Activated CD8-positive, alpha-beta memory T cell treated with anti-CD3 and anti-CD28 coated beads for 1 hour (primary cell): ENCODE measurements at places on chromosomes 1 and 21.

DNA sequence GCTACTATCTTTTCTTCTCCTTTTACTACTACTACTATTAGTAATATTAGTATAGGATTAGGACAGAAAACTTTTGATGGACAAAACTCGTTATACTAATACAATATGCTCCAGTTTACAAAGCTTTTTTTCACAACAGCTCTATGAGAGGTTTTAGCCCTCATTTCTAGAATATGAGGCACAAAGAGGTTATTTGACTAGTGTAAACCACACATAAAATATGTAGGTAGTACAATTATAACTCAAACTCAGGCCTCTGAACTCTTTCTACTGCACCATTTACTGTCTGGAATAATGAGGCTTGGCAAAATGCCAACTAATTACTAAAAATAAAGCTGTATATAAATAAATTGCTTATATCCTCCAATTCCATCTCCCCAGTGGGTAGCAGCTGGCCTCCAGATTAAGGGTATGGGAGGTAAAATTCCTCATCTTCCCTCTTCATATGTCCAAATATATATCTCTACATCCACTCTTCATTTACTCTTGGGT lies 99.9 kb downstream of the LYST start:
- no peak for DNase-seq

GRCh38 chr1:225428068-225428880 lies 436 bp upstream of the LBR start:
- peak; percentile 66 for DNase-seq

DNA sequence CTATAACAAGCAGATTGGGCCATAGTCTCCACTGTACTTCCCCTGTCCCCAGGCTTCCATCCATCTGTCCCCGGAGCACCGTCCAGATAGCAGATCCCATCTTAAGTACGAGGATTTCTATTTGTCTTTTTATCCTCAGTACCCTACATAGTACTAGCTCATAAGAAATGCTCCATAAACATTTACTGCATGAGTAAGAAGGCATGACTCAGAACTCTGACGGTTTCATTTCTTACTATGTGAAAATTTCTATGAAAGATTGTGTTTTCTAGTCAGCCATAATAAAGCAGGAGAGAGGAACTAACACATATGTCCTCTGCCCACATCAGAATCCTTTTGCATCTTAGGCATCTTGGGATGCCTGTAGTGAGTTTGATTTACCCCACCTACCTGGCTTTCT lies 49.5 kb downstream of the CHD1L start:
- no peak for DNase-seq

DNA sequence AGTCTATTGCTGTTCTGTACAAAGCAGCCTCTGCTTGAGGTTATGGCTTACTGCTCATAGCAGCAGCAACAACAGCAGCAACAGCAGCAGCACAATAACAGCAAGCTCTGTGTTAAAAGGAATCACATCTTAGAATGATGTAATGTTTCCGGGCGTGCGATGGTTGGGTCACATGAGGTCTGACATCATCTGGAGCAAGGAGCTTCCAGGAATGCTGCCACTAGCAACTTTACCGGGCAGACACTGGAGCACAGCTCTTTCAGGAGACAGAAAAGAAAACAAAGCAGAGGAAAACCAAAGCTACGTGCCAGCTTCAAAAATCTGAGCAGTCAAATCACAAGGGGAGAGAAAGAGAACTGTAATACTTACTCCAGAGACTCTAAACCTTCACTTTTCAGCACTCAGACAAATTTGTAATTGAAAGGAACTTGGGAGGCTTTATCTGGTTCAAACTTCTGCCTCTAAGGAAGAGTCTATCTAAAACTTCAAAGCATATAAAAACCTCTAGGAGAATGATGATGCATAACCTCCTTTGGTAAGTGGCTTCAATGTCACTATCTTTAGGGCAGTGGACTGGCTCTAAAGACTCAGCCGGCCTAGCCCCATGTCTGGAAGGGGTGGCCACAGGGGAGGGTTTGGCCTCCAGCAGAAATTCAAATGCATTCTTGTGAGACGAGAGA lies 28.3 kb upstream of the RAB3GAP2 start:
- no peak for DNase-seq

DNA sequence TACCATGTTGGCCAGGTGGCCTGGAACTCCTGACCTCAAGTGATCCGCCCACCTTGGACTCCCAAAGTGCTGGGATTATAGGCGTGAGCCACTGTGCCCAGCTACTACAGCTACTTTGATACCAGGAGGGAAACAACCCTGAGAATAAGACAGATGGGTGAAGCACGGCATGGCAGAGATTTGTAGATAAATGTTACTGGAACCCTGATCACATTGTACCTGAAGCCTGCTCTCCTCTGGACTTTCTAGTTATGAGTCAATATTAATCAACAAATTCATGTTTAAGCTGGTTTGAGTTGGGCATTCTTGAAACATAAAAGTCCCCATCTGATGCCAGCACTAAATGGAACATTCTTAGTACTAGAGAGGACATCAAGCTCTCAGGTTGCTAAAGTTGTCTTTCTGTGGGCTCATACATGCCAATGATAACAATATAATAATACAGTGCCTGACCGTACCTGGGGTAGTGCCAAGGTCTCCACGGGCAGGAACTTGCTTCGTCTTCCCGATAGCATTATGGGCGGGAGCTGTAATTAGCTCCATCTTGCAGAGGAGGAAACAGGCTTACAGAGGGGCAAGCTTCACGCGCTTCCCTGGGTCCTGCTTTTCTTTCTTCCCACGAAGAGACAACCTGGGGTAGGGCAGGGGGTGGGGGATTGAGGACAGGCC lies 30.7 kb upstream of the SLC19A1 start:
- no peak for DNase-seq

- DNase-seq: no peak
Measured at GRCh38 chr1:15755646-15756040, 3.0 kb upstream of the FBLIM1 start.

DNA sequence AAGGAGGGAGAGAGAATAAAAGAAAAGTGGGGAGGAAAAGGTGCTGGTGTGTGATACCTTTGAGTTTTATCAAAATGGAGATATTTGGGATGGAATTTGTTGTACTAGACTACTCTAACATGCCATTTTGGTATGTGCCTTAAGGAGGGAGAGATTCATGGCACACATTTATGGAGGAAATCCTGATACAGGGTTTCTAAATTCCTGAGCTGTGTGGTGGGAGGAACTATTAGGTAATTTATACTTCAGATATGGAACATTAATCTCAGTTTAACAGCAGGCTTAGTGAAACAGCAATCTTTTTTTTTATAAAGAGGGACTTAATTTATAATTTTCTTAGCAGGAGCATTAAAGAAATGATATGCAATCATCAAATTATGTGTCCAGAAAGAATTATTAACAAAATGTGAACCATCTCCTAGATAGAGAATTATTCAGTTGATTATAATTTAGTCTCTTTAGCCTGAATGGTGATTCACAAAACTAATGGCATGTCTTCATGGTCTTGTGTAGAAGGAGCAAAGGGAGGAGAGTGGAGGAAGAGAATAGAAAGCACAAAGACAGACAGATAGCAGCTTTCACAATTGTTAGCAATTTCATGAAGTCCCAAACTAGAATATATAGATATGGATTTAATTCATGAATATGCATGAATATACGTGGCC lies 301.6 kb downstream of the HLX start:
- no peak for DNase-seq

DNA sequence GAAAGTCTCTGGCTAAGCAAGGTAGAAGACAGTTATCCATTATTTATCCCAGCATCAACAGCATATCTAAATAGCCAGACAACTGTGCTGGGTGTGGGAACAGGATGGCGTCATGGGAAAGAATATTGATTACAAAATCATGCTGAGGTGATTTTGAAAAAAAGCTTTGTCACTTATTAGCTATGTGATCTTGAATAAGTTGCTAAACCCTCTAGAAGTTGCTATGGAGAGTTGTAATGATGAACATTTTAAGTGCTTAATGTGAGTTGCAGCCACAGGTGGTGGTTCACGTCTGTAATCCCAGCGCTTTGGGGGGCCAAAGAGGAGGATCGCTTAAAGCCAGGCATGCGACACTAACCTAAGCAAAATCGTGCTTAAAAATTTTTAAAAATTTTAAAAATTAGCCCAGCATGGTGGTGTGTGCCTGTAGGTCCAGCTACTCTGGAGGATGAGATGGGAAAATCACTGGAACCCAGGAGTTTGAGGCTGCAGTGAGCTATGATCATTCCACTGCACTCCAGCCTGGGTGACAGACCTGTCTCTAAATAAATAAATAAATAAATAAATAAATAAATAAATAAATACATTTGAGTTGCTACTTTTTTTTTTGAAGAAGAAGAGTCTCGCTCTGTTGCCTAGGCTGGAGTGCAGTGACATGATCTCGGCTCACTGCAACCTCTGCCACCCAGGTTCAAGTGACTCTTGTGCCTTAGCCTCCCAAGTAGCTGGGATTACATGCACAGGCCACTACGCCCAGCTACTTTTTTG lies 33.6 kb downstream of the WNT2B start:
- no peak for DNase-seq
